GM12892 (cell line): ENCODE measurements at places on chromosomes 1 and 21.

- no peak for DNase-seq
These were observed 729 bp downstream of the NADK start for GRCh38 chr1:1777583-1777899.

- DNase-seq: no peak
These were observed 432.0 kb downstream of the SETD4 start for GRCh38 chr21:35628316-35628715.

DNA sequence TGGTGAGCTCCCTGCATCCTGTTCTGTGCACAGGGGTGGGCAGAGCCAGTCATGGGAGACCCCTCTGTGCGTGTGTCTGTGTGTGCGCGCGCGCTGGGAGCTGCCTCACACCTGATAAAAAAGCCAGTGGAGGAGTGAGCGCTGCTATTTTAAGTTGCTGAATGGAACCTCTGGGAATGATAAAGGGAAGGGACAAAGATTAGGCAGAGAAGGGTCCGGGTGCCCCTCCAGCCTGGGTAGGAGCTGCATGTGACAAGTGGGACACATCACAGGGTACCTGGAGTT is 847 bp downstream of the ADORA1 start:
- peak; percentile 1 for DNase-seq

DNA sequence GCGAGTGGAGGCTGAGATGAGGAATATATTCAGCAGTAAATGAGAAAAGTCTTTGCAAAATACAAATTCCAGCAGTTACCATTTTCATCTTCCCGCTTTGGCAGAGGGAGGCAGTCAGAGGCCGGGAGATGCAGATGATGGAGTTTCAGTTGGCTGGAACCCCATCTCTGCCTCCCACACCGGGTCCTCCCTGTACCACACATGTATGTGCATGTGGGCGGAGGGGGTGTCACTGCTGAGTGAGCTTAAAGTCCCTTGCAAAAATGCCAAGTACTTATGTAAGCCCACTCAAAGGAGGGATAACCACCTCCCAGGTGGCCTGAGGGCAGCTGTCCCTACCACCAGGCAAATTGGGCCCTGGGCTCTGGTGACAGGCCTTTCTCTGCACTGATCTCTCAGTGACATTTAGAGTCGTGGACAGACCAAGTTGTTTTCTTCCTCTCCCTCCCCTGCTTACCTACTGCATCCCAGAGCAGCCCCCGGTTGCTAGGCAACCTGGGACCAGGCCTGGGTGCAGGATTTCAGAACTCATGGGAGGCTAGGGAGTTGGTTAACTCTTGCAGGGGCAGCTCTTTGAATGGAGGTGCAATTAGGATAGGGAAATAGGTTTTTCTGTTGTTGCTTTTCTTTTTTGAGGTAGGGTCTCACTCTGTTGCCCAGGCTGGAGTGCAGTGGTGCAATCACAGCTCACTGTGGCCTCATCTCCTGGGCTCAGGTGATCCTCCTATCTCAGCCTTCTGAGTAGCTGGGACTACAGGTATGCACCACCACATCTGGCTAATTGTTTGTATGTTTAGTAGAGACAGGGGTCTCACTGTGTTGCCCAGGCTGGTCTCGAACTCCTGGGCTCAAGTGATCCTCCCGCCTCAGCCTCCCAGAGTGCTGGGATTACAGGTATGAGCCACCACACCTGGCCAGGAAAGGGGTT is 17.1 kb upstream of the UBXN10 start:
- DNase-seq: no peak

- DNase-seq: no peak
These were observed 36.6 kb upstream of the NHLH2 start for GRCh38 chr1:115877511-115877910.

DNA sequence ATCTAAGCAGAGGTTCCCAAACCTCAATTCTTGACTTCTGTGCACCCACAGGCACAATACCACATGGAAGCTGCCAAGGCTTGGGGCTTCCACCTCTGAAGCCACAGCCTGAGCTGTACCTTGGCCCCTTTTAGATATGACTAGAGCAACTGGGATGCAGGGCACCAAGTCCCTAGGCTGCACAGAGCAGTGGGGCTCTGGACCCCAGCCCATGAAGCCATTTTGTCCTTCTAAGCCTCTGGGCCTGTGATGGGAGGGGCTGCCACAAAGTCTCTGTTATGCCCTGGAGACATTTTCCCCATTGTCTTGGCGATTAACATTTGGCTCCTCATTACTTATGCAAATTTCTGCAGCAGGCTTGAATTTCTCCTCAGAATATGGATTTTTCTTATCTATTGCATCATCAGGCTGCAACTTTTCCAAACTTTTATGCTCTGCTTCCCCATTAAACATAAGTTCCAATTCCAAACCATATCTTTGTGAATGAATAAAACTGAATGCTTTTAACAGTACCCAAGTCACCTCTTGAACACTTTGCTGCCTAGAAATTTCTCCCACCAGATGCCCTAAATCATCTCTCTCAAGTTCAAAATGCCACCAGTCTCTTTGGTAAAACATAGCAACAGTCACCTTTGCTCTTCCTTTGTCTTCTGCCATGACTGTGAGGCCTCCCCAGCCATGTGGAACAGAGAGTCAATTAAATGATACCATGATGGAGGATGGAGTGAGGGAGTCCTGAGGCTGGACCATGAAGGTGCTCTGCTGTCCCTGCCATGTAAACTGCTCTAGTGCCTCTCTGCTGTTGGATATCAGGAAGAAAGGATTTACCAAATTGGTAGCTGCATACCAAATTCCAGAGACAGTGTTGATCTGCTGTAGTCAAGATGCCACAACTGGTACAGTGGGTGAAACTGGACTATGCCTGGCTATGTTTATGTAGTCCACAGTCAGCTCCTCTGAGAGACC is 37.6 kb downstream of the RUNX3 start:
- DNase-seq: no peak

DNA sequence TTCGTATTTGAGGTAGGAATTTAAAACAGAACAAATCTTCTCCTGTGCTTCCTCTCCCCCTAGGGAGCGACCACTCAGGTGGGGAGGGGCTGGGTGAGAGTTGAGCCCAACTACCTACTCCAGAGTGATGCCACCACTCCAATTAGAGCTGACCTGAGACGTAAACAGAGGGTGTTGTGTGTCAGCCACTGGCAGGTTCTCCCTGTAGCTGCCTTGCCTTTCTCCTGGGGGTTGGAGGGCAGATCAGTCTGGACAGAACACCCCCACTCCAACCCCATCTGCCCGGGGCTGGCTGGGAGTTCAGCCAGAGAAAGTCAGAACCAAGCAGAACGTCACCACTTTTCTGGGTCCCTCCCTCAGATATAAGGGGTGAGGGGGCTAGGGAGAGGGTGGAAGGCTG is 2.0 kb downstream of the HPDL start:
- DNase-seq: no peak

- no peak for DNase-seq
These were observed 1.8 kb downstream of the RERE start for GRCh38 chr1:8815582-8816151.

GRCh38 chr21:45510466-45510955 is 31.7 kb downstream of the SLC19A1 start:
- no peak for DNase-seq

DNA sequence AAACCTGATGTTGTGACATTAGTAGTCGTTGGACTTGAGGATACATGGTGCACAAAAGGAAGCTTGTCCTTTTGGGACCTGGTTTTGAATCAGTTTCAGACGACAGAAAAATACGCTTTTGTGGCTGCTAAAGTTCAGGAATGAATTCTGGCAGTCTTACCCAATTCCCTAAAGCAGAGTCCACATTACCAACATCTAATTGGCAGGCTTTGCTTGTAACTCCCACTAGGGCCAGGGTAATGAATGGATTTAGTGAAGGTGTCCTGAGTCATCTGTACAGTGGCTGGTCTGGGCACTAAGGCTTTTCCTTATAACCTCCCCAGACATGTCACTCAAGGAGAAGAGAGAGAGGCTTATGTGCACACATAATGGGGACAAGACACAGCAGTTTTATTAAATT is 66.2 kb upstream of the RNPC3 start:
- DNase-seq: no peak

- DNase-seq: no peak
These were observed 80.6 kb upstream of the SLFNL1 start for GRCh38 chr1:41101950-41102607.

- no peak for DNase-seq
These were observed 19.3 kb downstream of the PGLYRP3 start for GRCh38 chr1:153293480-153293775.

DNA sequence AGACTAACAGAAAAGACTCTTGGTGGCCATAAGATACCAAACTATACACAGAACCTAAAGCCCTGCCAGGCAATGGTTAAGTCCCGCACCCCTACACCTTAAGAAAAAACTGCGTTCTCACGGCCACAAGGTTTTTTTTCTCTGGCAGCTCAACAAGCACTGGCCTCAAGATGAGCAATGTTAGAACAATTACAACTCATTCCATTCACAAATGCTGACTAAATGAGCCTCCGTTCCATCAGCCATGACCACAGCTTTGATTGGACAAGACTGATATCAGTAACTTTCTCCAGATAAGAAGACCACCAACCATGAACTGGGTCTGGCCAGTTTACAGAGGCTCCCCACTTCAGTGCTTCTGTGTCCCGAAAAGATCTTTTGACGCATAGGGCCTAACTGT is 31.9 kb downstream of the SEC16B start:
- DNase-seq: no peak

- DNase-seq: no peak
These were observed 31.8 kb upstream of the SLFNL1 start for GRCh38 chr1:41053316-41053715.

DNA sequence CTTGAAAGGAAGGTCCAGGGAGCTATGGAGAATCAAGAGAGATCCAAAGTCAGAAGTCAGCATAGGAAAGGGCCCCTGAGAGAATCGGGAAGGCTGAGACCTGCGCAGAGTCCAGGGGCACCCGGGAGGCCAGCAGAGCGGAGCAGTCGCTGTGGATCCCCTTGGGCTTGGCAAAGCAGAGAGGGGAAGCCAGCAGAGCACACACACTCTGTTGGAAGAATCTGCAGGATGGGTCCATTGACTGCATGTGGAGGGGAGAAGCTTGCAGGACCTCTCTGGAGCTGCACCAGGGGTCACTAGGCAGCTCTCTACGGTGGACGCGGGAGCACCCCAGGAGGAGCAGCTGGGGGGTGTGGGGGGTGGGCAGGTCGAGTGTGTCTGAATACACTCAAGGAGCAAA is 6.4 kb downstream of the RIPK4 start:
- no peak for DNase-seq

DNA sequence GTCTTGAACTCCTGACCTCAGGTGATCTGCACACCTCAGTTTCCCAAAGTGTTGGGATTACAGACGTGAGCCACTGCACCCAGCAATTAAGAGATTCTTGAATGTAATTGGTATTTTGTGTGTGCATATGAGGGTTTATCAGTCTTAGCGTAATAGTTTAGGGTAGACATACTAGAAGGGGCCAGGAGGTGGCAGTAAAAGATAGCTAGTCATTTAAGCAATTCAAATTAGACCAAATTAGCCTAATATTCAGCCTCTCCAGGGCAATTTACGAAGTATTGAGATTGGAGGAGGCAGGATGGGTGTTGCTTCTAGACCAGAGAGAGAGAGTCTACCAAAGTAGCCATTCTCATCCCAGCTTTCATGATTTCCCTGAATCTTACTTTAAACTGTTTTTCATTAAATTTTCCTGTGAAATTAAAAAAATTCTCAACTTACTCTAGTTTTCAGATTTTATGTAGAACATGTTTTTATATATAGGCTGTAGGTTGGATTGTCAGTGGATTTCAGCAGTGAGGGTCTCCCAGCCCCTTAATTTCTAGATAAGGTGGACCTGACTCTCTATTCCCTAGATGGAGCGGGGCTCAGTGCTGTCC is 119.7 kb downstream of the HHAT start:
- no peak for DNase-seq

GRCh38 chr1:23558872-23559135 is 497 bp downstream of the ID3 start:
- DNase-seq: no peak

- DNase-seq: no peak
These were observed 20.6 kb upstream of the ATF3 start for GRCh38 chr1:212587888-212588510.

DNA sequence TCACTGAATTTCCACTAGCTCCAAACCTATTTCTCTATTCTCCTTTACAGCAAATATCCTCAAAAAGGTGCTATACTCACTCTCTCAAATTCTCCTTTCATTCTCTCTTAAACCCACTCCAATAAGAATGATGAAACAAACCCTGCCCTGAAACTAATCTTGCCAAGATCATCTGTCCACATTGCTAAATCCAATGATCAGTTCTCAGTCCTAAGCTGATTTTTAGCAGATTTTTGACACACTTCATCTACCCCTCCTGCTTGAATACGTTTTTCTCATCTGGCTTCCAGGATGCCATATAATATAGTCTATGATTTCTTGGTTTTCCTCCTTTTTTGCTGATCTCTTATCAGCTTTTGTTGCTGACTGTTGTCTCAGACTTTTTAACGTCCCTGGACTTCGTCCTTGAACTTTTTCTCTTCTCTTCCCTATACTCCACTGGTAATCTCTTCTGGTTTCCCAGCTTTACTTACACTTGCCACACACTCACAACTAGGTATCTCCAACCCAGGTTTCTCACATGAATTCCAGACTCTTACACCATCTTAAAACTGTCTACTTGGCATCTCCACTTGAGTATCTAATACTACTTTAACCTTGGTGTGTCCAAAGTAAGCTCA is 35.3 kb downstream of the RERE start:
- no peak for DNase-seq

DNA sequence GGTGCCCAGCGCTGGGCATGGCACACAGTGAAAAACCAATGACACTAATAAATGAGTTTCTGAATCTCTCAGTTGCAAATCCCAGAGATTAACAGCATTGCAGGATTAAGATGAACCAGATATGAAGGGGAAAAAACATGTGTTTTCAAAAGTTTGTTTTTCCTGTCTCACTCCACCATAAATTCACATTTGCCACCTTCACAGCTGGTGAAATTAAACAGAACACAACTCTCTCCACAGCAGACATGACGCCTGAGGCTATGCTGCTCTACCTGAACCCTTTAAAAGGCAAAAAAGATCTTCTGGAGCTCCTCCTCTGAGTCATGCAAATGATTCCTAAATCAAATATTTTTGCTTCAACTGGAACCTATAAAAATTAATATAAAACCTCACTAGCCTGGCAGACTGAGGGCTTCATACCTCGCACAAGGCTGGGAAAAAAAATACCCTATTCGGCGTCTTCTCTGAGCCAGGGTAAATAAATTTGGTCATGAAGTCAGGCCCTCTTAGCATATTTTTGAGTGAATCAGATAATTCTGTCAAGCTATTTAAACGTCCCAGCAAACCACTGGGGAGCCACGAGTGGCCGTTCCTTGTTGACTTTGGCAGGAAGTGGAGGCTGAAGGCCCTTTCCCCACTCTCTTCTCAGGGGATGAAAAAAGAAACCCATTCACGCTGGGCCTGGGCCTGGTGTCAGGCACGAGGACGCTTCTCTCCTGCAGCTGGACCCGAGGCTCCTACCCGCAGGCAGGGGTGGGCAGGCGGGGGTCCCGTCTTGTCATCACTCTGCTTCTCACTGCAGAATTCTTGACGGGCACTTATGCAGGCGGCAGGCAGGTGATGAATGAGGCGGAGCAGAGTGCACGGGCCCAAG is 53.0 kb downstream of the DMRTB1 start:
- DNase-seq: no peak
